ENCODE measurements at places on chromosomes 7 and 10.

DNA sequence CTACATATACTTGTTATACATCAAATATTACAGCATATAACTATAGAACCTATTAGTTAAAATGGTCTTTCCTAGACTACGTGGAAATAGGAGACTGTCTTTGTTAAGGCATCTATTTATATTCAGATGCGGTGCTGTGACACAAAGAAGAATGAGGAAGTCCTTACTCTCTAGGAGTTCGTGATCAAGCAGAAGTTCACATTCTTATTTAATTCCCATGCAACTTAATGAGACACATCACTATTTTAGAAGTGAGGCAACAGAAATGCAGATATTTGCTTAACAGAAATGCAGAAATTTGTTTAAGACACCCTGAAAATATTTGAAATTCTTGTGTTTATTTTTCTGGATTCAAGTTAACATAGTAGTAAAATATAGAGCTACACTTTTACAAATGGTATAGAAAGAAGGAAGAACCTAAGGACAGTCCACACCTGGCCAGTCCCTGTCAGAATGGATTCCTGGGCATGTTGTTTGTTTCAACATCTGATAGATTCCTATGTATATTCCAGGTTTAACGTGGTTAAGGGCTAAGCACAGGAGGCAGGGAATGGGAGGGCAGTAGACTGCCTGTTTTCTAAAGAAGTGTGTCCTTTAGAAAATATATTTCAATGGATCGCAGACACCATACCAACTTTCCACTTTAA, 70.6 kb upstream of the NXPH1 start:
- no peak overlapping the region for H3K4me3 ChIP-seq
- peak overlapping the region; percentile 71 for H3K27ac ChIP-seq
- H3K27me3 ChIP-seq, result no peaks in the 10 kb centered on the region

GRCh38 chr7:140360697-140361229, 37.6 kb downstream of the SLC37A3 start:
- DNase-seq, result no peak
- no peaks in the 10 kb centered on the region for H3K4me1 ChIP-seq
- 0 out of 2 replicates have a peak, but pooled peaks cover 2% of the 10 kb centered on the region for H3K36me3 ChIP-seq
- H3K27ac ChIP-seq, result no peak overlapping the region

- H3K4me1 ChIP-seq, result no peaks in the 10 kb centered on the region
- no peaks in the 10 kb centered on the region for H3K36me3 ChIP-seq
- H3K27me3 ChIP-seq, result no peaks in the 10 kb centered on the region
- DNase-seq, result peak; percentile 76
Observed at GRCh38 chr10:31083765-31084184, 52.1 kb upstream of the ZNF438 start.

DNA sequence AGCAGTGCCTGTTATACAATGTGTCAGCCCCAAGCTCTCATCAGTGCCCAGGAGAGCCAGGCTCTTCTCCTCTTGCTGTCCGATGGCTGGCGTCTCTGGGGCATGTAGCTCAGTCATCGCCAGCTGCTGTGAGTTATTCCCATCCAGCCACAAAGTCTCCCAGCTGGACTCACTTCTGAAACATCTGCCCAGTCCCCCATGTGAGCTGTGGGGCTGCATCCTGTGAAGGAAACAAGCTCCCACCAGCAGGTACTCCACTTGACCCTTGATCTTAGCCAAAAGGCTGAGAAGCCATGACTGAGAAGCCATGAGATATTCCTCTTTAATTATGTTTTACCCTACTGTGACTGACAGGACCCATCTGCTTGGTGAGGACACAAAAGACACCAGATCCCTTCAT, 212.7 kb upstream of the IGFBP3 start:
- no peaks in the 10 kb centered on the region for H3K27me3 ChIP-seq
- H3K4me3 ChIP-seq, result no peak overlapping the region
- H3K27ac ChIP-seq, result no peak overlapping the region
- H3K36me3 ChIP-seq, result no peaks in the 10 kb centered on the region
- H3K4me1 ChIP-seq, result peaks cover 2% of the 10 kb centered on the region

GRCh38 chr7:108120196-108120595, 10.0 kb downstream of the LAMB4 start:
- H3K4me1 ChIP-seq, result no peaks in the 10 kb centered on the region
- no peak overlapping the region for H3K27ac ChIP-seq
- no peak overlapping the region for H3K4me3 ChIP-seq
- no peaks in the 10 kb centered on the region for H3K36me3 ChIP-seq
- H3K27me3 ChIP-seq, result no peaks in the 10 kb centered on the region
- DNase-seq, result no peak

DNA sequence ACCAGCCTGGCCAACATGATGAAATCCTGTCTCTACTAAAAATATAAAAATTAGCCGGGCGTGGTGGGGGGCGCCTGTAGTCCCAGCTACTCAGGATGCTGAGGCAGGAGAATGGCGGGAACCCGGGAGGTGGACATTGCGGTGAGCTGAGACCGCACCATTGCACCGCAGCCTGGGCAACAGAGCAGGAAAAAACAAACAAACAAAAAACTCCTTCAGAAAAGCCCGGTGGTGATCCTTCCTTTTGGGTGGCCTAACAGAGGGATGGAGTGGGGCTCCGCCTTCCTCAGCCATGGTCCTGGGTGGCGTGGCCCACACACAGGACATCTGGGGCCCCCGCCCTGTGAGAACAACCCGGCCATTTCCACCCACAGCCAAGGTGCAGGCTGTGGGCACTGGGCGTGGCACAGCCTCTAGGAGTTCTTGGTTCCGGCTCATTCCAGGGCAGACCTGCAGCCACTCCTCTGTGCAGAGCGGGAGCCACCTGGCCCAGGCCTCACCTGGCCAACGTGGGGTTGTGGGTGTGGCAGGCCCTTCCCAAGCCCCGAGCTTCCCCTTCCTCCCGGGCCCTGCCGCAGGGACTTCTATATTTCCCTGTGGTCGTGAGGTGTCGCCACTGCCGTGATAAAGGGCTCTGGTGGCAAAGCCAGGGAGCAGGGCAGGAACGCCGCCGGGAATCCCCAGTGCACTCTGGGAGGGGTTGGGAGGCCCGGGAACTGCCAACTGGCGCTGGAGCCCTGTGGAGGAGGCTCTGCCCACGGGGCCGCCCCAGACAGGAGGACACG, 37.6 kb downstream of the GET4 start:
- no peaks in the 10 kb centered on the region for H3K4me1 ChIP-seq
- DNase-seq, result no peak
- H3K27ac ChIP-seq, result no peak overlapping the region

- no peaks in the 10 kb centered on the region for H3K27me3 ChIP-seq
- no peak overlapping the region for H3K27ac ChIP-seq
Observed at GRCh38 chr7:2864999-2865670, 21.0 kb upstream of the GNA12 start.

DNA sequence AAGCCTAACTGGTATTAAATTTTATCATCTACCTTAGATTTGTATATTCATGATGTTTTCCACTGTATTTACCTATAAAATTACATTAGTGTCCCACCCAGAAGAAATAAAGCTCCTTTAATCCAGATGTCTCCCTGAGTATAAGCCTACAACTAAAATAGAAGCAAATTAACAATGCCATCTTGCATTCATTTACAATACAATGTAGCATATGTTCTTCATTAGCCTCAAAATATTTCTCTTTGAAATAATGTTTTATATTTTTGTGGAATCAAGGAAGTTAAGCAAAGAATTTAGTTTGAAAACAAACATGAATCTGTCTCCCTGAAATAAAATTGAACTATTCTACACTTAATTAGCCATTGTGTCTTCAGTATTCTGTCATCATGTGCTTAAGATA, 112.3 kb downstream of the CACNA2D1 start:
- H3K4me3 ChIP-seq, result no peak overlapping the region
- H3K4me1 ChIP-seq, result 0 out of 2 replicates have a peak, but pooled peaks cover 1% of the 10 kb centered on the region
- no peak for DNase-seq
- no peaks in the 10 kb centered on the region for H3K27me3 ChIP-seq

DNA sequence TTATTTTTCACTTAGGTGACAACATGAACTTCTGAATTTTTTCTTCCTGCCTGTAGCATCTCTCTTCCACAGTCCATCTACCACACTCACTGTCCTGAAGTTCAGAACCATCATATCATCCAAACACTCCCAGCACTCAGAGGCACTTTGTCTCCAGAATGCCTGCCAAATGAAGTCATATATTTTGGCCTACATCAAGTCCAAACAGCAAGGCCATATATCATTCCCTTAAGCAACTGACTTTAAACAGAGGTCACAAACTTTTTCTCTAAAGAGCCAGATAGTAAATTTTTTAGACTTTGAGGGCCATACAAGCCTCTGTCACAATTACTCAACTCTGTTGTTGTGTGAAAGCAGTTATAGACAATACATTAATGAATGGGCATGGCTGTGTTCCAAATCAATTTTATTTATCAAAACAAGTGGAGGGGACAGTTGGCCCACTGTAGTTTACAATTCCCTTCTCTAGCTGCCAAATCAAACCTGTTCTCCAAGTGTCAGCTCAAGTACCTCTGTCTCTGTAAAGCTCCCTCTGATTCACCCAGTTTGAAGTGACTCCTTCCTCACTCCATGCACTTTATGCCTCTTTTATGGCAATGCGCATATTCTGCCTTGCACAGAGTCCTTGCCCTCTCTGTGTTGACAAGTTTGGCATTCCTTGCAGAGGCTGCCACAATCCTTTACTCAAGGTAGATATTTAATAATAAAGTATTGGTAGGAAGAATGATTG, 305.7 kb downstream of the FZD1 start:
- H3K4me3 ChIP-seq, result no peak overlapping the region
- no peaks in the 10 kb centered on the region for H3K36me3 ChIP-seq
- no peaks in the 10 kb centered on the region for H3K27me3 ChIP-seq
- DNase-seq, result no peak
- no peaks in the 10 kb centered on the region for H3K4me1 ChIP-seq
- H3K27ac ChIP-seq, result no peak overlapping the region

GRCh38 chr7:28433699-28434219, 21.4 kb downstream of the CREB5 start:
- H3K27ac ChIP-seq, result no peak overlapping the region
- H3K4me3 ChIP-seq, result no peak overlapping the region
- peaks cover 13% of the 10 kb centered on the region for H3K4me1 ChIP-seq
- H3K27me3 ChIP-seq, result no peaks in the 10 kb centered on the region

- no peak overlapping the region for H3K4me3 ChIP-seq
- no peak for DNase-seq
- no peaks in the 10 kb centered on the region for H3K36me3 ChIP-seq
- H3K27me3 ChIP-seq, result no peaks in the 10 kb centered on the region
- no peak overlapping the region for H3K27ac ChIP-seq
Observed at GRCh38 chr10:14403881-14404623, 73.3 kb upstream of the FRMD4A start.

DNA sequence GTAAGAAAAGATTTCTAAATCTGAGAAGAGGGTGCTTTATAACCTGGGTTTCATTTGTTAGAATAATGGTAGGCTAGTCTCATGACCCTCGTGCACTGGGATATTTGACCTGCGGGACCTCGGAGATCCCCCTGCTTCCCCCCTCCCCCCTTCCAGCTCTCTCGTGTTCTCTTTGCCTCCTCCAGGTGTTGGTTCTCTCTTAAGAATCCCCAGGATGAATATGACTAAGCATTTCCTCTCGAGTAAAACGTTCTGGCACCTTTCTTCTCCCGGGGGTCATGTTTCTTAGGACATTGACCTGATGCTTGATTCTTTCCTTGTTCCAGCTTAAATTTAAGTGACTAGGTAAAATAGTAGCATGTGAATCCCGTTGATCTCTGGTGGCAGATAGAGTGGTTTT, 71.2 kb downstream of the SHH start:
- DNase-seq, result no peak
- no peak overlapping the region for H3K4me3 ChIP-seq
- H3K27me3 ChIP-seq, result no peaks in the 10 kb centered on the region
- peaks cover 39% of the 10 kb centered on the region for H3K36me3 ChIP-seq

GRCh38 chr7:47937711-47938573, 10.3 kb downstream of the PKD1L1 start:
- H3K4me1 ChIP-seq, result peaks cover 8% of the 10 kb centered on the region
- no peak for DNase-seq
- H3K27ac ChIP-seq, result no peak overlapping the region
- H3K27me3 ChIP-seq, result no peaks in the 10 kb centered on the region

DNA sequence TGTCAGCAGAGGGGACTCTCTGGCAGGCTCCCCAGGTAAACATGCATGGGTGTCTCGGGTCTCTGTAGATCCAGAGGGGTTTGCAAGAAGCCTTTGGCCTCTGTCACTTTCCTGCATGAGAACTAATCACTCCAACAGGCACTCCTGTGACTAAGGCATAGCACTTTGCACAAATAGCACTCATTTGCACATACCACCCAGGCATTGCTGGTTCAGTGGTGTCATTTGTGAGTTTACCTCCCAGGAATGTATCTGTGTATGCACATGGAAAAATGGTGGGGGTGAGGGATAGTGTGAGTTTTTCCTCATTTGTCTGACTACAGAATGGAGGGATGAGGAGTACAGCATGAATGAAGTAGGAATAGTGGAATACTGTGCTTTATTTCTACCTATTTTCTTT, 39.5 kb downstream of the CNNM1 start:
- no peaks in the 10 kb centered on the region for H3K36me3 ChIP-seq
- no peaks in the 10 kb centered on the region for H3K27me3 ChIP-seq
- H3K27ac ChIP-seq, result no peak overlapping the region
- H3K4me3 ChIP-seq, result no peak overlapping the region
- H3K4me1 ChIP-seq, result no peaks in the 10 kb centered on the region
- no peak for DNase-seq

DNA sequence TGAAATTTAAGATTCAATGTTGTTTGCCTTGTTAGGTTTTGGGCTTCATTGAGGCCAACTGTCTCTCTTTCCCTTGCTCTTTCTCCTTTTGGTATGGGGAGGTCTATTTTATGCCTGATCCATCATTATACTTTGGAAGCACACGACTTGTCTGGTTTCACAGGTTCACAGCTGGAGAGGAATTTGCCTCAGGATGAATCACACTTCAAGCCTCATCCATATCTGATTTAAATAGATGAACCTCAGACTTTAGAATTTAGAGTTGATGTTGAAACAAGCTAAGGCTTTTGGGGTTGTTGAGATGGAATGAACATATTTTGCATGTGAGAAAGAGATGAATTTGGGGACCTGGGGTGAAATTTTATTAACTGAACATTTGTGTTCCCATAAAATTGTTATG, 150.5 kb upstream of the IGFBP3 start:
- H3K36me3 ChIP-seq, result no peaks in the 10 kb centered on the region
- H3K4me3 ChIP-seq, result no peak overlapping the region
- no peak overlapping the region for H3K27ac ChIP-seq
- no peaks in the 10 kb centered on the region for H3K4me1 ChIP-seq
- no peak for DNase-seq

GRCh38 chr7:713488-714230, 12.8 kb upstream of the DNAAF5 start:
- H3K27ac ChIP-seq, result no peak overlapping the region
- no peaks in the 10 kb centered on the region for H3K36me3 ChIP-seq
- no peak overlapping the region for H3K4me3 ChIP-seq
- no peak for DNase-seq
- H3K27me3 ChIP-seq, result no peaks in the 10 kb centered on the region

GRCh38 chr7:17663061-17663675, 277.1 kb downstream of the SNX13 start:
- no peaks in the 10 kb centered on the region for H3K27me3 ChIP-seq
- no peak for DNase-seq
- no peak overlapping the region for H3K4me3 ChIP-seq
- H3K36me3 ChIP-seq, result no peaks in the 10 kb centered on the region

GRCh38 chr7:30413864-30414263, 64.7 kb downstream of the NOD1 start:
- no peak overlapping the region for H3K4me3 ChIP-seq
- peaks cover 5% of the 10 kb centered on the region for H3K36me3 ChIP-seq
- peak; percentile 44 for DNase-seq
- H3K27ac ChIP-seq, result no peak overlapping the region
- H3K4me1 ChIP-seq, result peaks cover 2% of the 10 kb centered on the region
